ENCODE measurements at places on chromosomes 11 and 22.

GRCh38 chr22:16965083-16965482 is 42.9 kb downstream of the GAB4 start:
- DNase-seq = no peak

DNA sequence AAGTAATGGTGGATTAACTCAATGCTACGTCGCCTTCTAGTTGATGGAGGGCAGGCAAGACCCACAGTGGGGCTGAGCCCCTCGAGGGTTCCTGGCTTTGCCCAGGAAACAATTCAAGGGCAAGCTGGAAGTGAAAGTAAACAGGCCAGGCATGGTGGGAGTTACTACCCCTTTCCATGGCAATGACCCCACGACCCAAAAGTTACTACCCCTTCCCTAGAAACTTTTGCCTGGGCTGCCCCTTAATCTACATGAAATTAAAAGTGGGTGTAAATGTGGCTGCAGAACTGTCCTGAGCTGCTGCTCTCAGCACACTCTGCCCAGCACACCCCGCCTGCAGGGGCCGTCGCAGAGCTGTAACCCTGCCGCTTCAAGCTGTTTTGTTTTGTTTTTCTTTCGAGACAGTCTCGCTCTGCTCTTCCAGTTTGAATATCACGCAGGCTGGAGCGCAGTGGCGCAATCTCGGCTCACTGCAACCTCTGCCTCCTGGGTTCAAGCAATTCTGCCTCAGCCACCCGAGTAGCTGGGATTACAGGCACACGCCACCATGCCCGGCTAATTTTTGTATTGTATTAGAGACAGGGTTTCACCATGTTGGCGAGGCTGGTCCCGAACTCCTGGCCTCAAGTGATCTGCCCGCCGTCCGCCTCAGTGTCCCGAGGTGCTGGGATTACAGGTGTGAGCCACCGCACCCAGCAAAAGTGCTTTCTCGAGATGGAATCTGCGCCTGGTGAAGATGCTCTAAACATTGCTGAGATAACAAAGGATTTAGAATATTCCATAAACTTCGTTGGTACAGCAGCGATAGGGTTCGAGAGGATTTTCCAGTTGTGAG is 5.9 kb upstream of the RNH1 start:
- no peak for DNase-seq

DNA sequence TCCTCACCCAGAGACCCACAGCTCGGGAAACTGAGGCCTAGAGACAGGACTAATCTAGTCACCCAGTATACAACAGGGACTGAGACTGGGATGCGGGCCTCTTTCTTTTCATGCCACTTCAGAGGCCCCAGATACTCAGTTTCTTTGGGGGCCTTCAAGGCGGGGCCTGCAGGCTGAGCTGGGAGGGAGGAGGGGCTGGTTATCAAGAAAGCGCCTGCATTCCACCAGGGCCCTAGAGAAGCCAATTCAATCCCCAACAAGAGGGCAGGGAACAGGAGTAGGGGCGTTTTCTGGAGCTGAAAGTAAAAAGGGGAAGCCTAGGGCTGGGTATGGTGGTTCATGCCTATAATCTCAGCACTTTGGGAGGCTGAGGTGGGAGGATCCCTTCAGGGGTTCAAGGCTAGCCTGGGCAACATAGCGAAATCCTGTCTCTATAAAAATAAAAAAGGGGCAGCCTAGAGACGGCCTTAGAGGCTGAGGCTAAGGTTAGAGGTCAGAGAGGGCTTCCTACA is 1.6 kb downstream of the ATG2A start:
- DNase-seq = no peak

DNA sequence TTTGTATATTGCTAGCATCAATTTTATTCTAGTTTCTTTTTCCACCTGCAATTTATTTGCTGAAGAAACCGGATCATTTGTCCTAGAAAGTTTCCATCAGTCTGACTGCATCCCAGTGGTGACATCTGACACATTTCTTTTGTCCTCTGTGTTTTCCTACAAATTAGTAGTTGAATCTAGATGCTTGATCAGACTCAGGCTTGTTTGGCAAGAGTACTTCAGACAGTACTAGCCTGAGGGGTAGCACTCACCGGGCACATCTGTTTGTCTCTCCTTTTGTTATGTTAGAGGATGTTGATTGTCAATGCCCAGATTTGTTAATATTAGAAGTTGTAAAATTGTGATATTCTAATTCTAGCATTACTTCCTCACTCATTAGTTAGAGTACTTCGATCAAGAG is 204.8 kb downstream of the SWAP70 start:
- DNase-seq = peak; percentile 13

DNA sequence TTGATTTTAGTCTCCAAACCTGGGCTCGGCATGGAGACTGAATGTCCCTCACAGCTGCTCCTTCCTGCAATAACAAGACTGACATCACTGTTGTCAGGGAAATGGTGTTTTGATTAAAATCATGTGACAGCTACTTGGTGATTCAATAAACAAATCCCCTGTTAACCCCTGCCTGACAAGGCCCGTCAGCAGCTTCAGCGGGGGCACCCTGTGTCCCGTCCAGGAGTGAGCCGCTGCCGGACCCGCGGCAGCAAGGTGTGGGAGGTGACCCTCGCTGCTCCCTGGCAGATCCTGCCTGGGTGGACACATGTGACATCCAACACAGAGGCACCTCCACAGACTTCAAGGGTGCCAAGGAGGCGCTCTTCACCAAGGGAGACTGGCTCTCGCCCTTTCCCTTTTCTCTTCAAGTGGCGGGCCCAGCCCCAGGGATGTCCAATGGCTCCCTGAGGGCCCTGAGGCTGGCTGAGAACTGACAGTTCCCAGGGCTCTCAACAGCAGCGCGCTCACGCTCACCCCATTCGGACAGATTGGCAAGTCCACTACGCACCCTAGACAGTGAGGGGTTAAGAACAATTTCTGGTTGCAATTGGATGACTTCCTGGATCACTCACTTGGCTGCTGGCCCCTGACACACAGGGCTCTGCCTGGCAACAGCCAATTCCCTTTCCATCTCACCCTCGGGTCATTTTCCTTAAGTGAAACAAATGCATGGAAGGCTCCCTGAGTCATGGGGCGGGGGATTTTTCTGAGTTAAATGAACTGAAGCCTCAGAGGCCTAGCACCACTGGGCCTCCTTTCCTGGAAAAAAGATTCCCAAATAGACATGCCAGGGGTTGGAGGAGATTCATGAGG is 30.7 kb downstream of the PPP2R1B start:
- DNase-seq = peak; percentile 99

DNA sequence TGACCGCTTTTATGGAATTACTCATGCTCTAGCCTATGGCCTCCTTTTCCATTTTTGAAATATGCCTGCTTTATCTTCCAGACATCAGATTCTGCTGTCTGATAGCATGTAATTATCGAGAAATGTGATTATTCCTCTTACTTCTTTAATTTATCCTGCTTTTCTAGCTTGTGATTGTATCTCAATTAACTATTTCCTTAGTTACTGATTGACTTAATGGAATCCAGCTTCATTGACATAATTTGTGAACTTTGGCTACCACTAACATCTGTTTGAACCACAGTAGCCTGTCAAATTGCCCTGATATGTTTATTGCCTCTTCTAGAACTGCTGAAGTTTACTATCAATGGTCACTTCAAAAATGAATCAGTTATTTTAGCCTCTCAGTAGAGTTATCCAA is 25.5 kb upstream of the PDE3B start:
- no peak for DNase-seq

GRCh38 chr11:64854534-64855502 is 10.4 kb upstream of the CDC42BPG start:
- peak; percentile 98 for DNase-seq

DNA sequence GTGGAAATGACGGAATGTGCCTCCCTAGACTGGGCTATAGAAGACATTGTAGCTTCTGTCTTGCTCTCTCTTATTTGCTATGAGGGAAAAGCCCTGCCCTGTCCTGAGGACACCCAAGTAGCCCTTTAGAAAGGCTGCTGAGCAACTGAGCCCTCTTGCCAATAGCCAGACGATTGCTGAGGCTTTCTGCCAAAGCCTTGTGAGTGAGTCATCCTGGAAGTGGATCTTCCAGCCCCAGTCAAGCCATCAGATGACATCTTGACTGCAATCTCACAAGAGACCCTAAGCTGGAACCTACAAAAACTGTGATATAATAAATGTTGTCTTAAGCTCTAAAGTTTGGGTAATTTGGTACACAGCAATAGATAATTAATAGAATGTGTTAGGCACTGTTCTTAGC is 3.9 kb upstream of the TRAF6 start:
- peak; percentile 22 for DNase-seq

DNA sequence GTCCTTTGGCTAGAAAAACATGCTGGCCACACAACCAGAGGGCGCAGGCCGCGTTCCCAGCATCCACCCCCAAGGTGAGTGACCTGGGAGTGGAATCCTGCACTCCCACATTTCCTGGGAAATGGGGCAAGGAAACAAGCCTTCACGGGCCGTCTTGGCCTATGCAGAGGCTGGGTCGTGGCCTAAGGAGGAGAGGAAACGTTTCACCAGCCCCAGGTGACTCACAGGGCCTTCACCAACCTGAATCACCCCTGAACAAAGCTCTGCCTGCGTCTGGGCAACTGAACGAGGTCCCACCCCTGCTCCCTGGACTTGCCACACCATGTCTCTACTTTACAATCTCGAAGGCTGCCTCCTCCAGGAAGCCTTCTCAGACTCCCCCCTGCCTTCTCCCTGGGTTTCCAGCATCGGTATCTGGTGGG is 13.2 kb downstream of the MYH9 start:
- DNase-seq = peak; percentile 96

All from ELR (cell line).